Midbrain (tissue), 1 donor: ENCODE measurements at places on chromosomes 5 and 9.

GRCh38 chr9:110512817-110513216, 66.7 kb downstream of the SVEP1 start:
- no peak for DNase-seq

- DNase-seq, result no peak
These were observed 103.2 kb upstream of the VCAN start for GRCh38 chr5:83368319-83368718.

DNA sequence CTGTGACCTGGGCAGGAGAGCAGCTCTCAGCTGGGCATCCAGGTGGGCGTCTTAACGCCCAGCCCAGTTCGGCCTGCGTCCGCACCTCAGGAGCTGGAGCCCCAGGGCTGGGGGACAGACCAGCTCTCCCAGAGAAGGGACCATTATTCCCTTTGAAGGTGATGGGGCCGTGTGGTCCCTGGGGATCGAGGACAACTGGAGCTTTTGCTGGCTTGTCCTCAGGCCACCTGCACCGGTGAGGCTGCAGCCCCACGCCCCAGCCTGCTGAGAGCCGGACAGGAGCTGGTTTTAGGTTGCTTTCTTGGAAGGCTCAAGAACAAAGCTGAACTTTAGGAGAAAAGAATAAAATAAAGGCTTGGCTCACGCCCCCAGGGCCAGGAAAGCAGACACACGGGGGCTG, 40.9 kb downstream of the NACC2 start:
- no peak for DNase-seq

- DNase-seq, result no peak
These were observed 287.2 kb upstream of the ZNF608 start for GRCh38 chr5:125033602-125034001.

DNA sequence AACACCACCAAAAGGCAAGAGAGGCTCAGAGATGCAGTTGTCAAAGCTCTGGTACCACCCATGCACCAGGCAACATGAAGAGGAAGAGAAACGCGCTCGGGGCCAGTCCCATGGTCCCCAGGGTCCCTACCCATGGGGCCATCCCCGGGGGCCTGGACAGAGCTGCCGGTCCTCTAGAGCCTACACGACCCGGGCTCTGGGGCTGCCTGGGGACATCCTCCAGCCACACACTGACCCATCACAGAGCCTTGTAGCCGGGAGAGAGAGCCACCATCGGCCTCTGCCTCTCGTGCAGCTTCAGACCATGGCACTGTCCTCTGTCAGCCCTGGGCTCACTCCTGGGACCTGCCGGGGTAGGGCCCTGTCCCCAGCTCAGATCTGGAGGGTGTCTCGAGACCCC, 23.7 kb downstream of the VAV2 start:
- DNase-seq, result no peak

GRCh38 chr5:143151056-143151700, 252.3 kb downstream of the NR3C1 start:
- DNase-seq, result no peak

DNA sequence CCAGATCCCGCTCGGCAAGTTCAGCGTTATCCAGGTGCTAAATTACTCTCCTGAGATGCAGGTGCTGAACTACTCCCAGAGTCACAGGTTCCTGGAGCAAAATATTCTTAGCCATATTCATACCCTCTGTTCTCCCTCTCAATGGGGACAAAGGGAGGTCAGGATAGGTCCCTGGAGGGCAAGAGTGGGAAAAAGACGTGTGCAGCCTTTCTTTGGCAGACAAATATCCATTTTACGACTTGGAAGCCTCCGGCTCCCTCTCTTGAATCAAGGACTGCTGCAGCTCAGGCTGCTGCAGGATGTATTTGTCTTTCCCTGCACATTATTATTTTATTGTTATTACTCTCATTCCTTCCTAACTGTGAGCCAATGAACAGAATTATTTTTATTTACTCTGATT, 590.2 kb downstream of the NR2F1-AS1 start:
- DNase-seq, result no peak

DNA sequence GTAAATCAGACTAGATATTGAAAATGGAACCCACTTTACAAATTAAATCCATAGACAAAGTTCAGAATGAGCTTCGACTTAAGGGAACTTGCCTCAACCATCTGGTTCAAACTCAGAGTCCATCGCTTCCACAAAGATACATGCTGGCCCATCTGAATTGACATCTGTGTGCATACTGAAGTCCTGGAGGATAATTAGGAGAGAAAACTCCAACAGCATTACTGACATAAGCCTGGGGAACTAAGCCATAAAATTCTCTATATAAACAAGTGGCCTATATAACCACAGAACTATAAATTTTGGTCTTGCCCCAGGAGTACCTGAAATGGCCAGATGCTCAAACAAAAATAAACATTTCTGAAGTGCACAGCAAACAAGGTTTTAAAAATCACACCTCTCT, 94.4 kb downstream of the IZUMO3 start:
- DNase-seq, result no peak

GRCh38 chr5:135456238-135457099, 4.3 kb upstream of the TIFAB start:
- DNase-seq, result no peak

DNA sequence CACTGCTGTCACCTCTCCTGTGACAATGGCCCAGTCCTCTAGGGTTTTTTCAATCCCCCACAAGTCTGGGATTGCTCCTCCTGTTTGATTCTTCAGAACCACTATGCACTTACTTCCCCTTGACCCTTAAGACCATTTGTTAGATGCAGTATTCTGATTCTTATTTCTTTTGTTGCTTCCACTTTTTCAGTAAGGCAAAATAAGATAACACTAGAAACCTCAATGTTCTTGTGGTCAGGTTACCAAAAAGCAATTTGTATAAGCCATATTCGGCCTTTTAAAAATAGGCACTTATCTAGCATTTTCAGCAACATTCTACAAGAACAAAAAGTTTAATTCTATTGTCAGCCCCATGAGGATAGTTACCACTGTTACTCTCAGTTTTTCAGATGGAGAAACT, 220.0 kb downstream of the KDM4C start:
- no peak for DNase-seq
